ENCODE measurements at places on chromosomes 4 and X.

GRCh38 chrX:31293409-31293808, 221.6 kb upstream of the FTHL17 start:
- DNase-seq = no peak

DNA sequence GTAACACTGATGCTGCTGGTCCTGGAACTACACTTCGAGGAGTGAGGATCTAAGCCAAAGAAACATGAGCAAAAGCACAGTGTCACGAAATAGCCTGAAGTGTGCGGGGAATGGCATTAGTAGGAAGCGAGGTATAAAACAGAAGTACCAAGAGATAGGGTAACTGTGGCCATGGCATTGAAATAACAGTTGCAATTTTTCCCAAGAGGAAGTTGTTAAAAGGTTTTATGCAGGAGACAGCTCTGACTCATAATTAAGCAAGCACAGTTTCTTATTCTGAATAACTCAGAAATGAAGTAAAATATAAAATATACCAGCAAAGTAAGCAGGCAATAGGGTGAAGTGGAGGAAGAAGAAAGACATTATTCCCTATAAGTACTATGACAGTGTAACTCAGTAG, 90.3 kb upstream of the TMEM150C start:
- DNase-seq = no peak

DNA sequence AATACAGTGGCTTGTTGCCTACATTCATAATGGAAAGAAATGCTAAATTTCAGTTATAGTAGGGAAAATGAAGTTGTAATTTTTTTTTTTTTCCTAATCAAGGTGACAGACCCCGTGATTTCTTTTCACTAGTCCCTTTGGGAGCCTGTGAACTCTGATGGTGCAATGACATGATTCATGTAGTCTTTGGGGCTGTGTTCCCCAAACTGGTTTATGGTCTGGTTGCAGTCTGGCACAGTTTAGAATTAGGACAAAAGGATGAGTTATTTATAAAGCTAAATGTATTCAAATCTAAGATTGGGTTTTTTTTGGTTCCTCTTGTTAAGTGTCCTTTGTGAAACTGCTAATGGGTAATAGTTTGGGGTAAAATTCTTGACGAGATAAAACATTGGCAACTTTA, 66.0 kb downstream of the REPS2 start:
- DNase-seq = no peak

DNA sequence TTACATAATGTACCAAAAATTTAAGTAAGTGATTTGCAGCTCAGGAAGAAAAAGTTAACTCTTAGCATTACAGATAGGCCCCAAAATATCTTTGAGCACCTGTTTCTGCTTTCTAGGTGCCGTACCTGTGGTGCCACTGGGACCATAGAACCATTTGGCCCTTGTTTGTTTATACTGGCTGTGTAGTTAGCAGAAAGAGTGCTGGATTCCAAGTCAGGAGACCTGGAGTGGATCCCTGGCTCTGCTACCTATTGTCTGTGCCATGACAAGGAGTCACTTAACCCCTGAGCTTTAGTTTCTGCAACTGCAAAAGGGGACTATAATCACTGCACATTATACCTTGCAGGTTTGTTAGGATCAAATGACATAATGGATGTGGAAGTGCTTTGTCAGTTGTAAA, 137.8 kb upstream of the GPR101 start:
- DNase-seq = no peak

DNA sequence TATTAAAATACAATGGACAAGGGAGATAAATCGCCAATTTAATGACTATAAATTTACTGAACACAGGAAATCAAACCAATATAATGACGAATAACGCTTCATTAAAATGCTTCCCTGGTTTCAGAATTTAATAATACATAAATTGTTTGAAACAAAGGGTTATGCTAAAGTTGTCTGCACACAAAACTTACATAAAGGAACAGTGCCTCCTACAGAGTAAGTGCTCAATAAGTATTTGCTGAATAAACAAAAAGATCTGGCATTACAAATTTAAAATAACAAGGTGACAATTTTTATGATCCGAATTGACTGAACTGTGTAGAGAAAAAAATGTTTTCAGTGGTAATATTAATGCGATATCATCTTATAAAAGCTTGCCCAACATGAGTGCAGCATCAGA, 69.6 kb downstream of the NOCT start:
- no peak for DNase-seq

DNA sequence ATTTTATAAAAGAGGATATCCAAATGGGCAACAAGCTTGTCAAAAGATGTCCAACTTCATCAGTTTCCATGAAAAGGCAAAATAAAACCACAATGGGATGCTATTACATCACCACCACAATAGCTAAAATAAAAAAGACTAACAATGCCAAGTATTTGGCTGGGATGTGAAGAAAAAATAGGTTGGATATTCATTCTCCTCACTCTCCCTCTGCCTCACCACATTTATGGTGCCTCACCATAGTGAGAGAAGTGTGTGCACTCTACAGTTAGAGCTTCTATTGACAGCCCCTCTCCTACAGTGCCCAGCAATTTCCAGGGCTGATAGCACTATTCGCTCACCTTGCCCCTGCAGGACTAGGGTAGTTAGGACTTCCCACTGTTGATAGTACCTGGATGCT, 25.5 kb downstream of the VEGFC start:
- no peak for DNase-seq

- DNase-seq = peak; percentile 34
Observed at GRCh38 chr4:139988863-139989765, 164.9 kb downstream of the MAML3 start.

DNA sequence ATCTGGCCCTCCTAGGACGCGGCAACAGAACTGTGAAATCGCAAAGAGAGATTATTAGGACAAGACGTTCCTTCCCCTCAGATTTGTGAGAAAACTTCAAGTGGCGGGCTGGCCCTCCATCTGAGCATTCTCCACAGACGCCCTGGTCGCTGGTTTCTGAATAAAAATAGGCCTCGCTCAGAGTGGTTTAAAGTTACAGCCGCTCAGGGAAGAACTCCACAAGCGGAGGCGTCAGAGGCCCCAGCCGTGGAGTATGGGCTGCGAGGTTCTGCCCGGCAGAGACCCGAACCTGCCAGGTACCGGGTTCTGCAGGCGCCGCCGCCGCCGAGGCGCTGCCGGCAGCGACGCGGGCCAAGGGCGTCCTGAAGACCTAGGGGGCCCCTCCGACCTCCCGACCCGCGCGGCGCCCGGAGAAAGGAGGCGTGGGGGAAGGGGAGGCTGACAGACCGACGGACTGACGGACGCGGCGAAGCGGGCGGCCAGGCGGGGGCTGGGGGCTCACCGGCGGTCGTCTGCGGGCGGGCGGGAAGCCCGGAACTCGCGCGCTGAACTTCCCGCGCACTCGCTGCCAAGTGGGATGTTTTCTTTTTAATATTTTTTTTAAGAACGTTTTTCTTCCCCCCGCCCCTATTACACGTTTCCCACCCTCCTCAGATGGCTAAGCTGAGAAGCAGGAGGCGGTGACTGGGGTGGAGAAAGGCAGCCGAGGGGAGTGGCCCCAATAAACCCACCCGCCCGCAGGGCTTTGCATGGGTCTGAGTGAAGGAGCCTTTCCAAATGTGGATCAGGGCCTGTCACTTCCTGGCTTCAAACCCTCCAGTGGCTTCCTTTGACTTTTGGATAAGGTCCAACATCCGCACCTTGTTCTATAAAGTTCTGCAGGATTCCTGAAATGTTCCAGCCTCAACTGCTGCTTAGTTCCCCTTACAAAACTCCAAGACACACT, at the start of gene PABPC4L:
TSS of gene PABPC4L (minus strand) at position 574 of the 946 bp plus-strand sequence. CDS start 770 bp downstream, outside the sequence.
- DNase-seq = no peak

GRCh38 chr4:115128037-115128436, 14.6 kb upstream of the NDST4 start:
- DNase-seq = no peak

GRCh38 chr4:113086172-113086695, 36.8 kb downstream of the ANK2 start:
- no peak for DNase-seq

GRCh38 chr4:47668810-47669408, 169.0 kb downstream of the CORIN start:
- no peak for DNase-seq

DNA sequence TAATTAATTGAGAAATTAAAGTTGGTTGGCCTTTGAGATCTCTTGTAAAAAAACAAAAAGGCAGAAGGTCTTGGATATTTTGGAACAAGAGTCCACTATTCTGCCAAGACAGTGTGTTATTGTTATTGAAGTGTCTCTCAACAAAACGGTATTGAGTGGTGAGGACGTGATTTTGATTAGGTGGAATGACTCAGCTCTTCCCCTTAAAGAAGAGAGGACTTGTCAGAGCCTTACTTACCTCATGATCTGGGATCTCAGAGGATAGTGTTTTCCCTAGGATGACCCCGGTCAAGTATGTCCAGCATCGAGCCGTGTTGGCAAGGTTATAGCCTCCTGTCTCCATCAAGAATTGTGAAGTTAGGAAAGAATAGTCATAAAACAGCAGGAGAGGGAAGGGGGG, 110.9 kb downstream of the HDAC8 start:
- DNase-seq = no peak

DNA sequence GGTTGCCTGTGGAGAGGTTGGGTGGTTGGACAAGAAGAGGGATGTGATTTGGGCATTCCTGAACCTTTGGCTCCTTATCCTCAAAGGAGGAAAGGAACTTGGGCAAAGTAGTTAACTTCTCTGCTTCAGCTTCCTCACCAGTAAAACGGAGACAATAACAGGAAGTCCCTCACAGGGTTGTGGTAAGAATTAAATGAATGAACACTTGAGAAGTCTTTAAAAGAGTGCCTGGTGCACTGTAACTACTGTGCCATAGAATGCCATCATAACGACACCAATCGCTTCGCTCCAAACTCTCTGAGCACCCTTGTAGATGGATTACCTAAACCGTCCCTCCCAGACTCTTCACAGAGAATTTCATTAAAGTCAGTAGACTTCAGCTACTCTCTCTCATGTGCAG, 10.5 kb downstream of the ZCCHC18 start:
- no peak for DNase-seq

DNA sequence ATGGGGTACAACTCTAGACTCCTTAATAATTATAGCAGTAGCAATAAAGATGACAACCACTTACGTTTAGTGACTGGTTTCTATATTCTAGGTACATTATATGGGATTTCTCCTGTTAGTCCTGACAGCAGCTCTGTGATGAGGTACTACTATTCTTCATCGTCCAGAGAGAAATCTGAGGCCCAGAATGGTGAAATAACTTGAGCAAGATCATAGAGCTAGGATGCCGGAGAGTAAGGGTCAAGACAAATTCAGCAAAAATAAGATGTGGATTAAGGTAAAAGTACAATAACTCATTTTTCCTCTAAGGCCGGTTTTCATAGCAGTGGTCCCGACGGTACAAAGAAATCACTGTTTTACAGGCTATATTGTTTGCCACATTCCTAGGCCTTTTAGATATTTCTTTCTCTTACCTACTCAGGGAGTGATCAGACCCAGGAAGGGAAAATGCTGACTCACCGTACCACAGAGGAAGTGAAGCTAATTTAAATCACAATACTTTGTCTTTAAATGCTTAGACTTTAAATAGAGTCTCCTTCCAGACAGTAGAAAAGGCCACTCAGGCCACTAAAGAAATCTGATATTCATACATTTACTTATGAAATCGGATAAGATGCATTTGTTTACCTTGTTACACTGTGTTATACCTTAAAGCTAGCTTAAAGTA, 2023.0 kb upstream of the AGA start:
- DNase-seq = no peak

DNA sequence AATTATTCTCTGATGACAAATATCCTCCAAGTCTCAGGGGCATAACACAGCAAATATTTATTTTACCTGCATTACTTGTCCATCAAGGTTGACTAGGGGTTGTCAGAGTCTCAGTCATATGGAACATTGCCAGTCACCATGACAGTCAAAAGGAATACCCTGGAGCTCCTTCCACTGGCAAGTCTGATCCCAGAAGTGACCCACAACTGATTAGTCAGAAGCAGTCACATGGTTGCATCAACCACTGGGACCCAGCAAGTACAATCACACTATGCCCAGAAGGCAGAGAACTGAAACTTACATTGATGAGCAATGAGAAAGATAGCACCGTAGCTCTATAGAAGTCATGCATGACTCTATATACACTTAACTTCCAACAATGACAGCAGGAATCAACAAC, 41.9 kb upstream of the SOD3 start:
- DNase-seq = no peak

GRCh38 chr4:82138374-82138773, 235.4 kb downstream of the HNRNPD start:
- no peak for DNase-seq

DNA sequence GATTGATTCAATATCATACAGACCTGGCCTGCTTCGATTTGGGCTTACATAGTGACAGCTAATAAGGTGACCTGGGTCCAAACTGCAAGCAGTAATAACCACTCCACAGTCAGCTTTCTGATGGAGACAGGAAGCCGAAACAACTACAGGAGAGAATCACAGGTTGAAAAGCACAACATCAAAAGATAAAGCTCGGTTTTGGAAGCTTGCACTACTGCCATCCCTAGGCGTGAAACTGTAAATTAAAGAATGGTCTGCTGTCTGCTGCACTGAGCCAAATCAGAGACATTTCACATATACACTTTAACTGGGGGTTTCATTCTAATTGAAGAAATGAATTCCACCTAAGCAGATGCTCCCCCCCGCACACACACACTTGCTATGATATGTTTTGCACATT, 116.3 kb downstream of the DHX15 start:
- no peak for DNase-seq

- DNase-seq = no peak
Observed at GRCh38 chrX:105458846-105459245, 238.4 kb upstream of the TEX13A start.

DNA sequence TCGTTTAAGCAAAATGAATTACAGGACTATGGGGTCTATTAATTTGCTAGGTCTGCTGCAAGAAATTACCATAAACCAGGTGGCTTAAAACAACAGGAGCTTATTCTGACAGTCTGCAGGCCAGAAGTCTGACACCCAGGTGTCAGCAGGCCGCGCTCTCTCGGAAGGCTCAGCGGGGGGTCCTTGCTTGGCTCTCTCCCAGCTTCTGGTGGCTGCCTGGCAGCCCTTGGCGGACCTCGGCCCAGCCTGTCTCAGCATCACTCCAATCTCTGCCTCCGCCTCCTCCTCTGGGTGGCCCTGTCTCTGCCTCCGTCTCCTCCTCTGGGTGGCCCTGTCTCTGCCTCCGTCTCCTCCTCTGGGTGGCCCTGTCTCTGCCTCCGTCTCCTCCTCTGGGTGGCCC, 580.5 kb upstream of the FAT1 start:
- peak; percentile 10 for DNase-seq
